Tibial nerve (tissue), 4 donors: ENCODE measurements at places on chromosomes 16 and 17. TPM values are rescaled to one million over a fixed set of nuclear protein-coding genes. Genes with fewer than 3 reads are reported as not detected.

The TP53TG3F gene
- total RNA-seq = not detected

The OR3A2 gene
- 1.1 TPM for total RNA-seq

The PLLP gene
- total RNA-seq = 162 TPM

The WFDC1 gene
- 4.2 TPM for total RNA-seq

The NEURL4 gene
- 16.2 TPM for total RNA-seq

The SLC13A2 gene
- not detected for total RNA-seq

The MFAP4 gene
- total RNA-seq = 131 TPM

The KRT28 gene
- total RNA-seq = not detected

The ANKFN1 gene
- total RNA-seq = 6.5 TPM

The ZPBP2 gene
- total RNA-seq = not detected

The SLC6A2 gene
- 0.59 TPM for total RNA-seq

The IRF8 gene
- 23.4 TPM for total RNA-seq

The TBC1D3H gene
- total RNA-seq = not detected

The DCAF7 gene
- 27.8 TPM for total RNA-seq

The SLC12A4 gene
- total RNA-seq = 110 TPM

The ADAD2 gene
- total RNA-seq = not detected

The PERCC1 gene
- not detected for total RNA-seq

The CACNG5 gene
- not detected for total RNA-seq

The SPNS3 gene
- not detected for total RNA-seq

The ATPAF2 gene
- 31.2 TPM for total RNA-seq

The EMP2 gene
- 72.1 TPM for total RNA-seq

The CFAP97D1 gene
- total RNA-seq = not detected
